ENCODE measurements at places on chromosomes 7 and 10.

DNA sequence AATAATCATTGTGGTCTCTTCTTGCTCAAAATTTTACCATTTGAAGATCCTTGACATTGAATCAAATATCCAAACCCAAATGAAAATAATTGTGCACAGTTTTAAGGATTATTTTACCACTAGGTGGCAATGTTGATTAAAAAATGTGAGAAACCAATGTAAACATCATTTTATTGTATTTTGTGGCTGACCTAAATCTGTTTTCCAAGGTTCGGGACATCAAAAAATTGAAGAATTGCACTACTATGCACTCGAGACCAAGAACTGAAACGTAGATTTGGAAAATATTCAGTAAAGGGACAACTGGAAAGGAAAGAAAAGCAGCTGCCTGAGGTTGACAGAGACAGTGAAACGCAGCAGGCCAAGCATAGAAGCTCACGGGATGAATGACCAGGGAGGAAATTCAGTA lies 259.3 kb downstream of the SNX13 start:
- no peak for DNase-seq

GRCh38 chr7:110399421-110399820 lies 691.5 kb upstream of the LRRN3 start:
- no peak for DNase-seq

DNA sequence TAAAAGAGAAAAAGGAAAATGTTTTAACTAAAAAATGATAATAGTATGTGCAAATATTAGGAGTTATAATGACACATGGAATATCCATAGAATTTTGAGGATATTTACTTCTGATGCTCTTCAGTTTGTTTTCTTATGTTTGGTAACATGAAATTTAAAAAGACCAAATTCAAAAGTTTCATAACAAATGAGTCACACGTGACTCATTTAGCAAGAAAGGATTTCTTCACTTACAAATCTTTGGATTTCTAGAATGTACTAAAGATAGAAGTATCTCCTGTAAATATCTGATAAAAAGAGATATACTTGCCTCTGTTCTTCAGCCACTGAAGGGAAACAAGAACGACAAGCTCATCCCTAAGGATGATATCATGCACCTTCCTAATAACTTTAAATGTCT lies 774.5 kb upstream of the LRRTM3 start:
- no peak for DNase-seq

- no peak for DNase-seq
Measured at GRCh38 chr7:84231157-84231556, 36.6 kb upstream of the SEMA3A start.

DNA sequence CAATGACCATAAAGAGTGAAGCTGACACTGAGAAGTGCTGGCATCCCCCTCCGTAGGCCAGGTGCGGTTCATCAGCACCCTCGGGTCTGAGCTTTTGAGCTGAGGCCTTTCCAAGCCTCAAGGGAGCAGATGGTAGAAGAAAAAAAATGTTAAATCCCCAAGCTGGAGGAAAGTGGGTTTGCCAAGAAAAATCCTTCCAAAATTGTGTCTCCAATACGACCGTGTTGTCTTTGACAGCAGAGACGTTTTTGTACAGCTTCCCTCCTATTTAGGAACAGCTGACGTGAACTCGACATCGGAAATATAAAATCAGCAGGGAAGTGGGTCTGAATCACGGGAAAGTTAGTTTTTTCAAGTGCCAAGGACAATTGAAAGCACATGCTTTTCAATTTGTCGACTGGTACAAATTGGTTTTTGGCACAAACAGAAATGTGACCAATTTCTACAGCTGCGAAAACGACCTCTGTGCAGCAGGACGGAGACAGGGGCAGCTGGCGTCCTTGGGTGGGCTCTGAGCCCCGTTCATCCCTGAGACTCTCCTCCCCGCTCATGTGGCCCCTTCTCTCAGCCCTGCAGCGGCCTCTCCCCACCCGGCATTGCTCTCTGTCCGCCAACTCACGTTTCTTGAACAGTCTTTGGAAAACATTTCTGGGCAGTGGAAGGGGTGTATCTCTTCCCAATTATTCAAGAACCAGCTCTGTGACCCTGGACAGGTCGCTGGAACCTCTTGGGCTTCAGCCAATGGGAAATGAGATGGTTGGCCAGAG lies 89.9 kb downstream of the PAXIP1 start:
- no peak for DNase-seq
